ENCODE measurements at places on chromosomes 4 and X. TPM values are rescaled to one million over a fixed set of nuclear protein-coding genes. Genes with fewer than 3 reads are reported as not detected.

The PFKFB1 gene
- 0.10 TPM for total RNA-seq

The NRK gene
- under 0.01 TPM for total RNA-seq

The NDNF gene
- not detected for total RNA-seq

The CT55 gene
- not detected for total RNA-seq

The NUDT10 gene
- total RNA-seq: 0.38 TPM

The SPIN4 gene
- 6.4 TPM for total RNA-seq

The CCNB3 gene
- total RNA-seq: 0.19 TPM

The SSX2 gene
- total RNA-seq: not detected

The VCX gene
- not detected for total RNA-seq

The TMEM144 gene
- 8.3 TPM for total RNA-seq

The GSX2 gene
- total RNA-seq: not detected

The SATL1 gene
- not detected for total RNA-seq

The DCAF4L1 gene
- total RNA-seq: 0.19 TPM

The ADGRG2 gene
- total RNA-seq: not detected

The RASL11B gene
- not detected for total RNA-seq

The TLR7 gene
- total RNA-seq: not detected

The GLRA2 gene
- total RNA-seq: not detected

The HELT gene
- not detected for total RNA-seq
